ENCODE measurements at places on chromosomes 12 and 14. TPM values are rescaled to one million over a fixed set of nuclear protein-coding genes. Genes with fewer than 3 reads are reported as not detected.

Gene SPIC
- not detected for total RNA-seq

DNA sequence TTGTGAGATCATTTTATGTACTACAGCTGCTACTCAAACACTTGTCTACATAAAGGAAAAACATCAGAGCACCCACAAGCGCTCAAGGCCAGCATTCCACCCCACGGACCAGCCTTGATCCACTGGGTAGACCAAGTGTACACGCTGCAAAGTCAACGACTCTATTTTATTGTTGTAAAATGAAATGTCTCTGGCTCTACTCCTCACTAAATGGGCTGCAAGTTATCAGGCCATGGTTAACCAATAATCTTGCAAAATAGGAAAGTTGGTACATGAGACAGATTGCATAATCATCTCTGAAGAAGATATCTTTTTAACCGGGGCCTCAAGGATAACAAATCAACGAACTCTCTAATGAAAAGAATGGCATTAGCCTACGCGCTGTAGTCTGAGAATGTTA is 69.9 kb upstream of the FOXN3 start:
- peaks cover 15% of the 10 kb centered on the region for H3K4me1 ChIP-seq
- H3K36me3 ChIP-seq, result no peaks in the 10 kb centered on the region
- no peak overlapping the region for H3K27ac ChIP-seq
- no peak for DNase-seq
- H3K4me3 ChIP-seq, result no peak overlapping the region

- no peaks in the 10 kb centered on the region for H3K4me1 ChIP-seq
- H3K27ac ChIP-seq, result no peak overlapping the region
- no peaks in the 10 kb centered on the region for H3K27me3 ChIP-seq
- H3K36me3 ChIP-seq, result no peaks in the 10 kb centered on the region
Measured at GRCh38 chr12:18165422-18165871, 75.5 kb upstream of the RERGL start.

DNA sequence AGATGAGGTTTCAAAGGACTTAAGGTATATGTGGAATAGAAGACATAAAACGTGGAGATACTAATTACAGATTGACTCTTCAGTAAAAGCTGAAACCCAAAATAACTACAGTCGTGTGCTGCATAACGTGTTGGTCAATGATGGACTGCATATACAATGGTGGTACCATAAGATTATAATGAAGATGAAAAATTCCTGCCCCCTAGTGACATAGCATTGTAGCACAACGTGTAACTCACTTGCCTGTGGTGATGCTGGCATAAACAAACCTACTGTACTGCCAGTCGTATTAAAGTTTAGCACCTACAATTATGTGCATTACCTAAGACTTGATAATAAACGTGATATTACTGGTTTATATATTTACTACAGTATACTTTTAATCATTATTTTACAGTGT is 150.3 kb downstream of the LRRK2 start:
- DNase-seq, result no peak
- no peak overlapping the region for H3K4me3 ChIP-seq
- no peaks in the 10 kb centered on the region for H3K36me3 ChIP-seq
- H3K27me3 ChIP-seq, result no peaks in the 10 kb centered on the region
- no peaks in the 10 kb centered on the region for H3K4me1 ChIP-seq

DNA sequence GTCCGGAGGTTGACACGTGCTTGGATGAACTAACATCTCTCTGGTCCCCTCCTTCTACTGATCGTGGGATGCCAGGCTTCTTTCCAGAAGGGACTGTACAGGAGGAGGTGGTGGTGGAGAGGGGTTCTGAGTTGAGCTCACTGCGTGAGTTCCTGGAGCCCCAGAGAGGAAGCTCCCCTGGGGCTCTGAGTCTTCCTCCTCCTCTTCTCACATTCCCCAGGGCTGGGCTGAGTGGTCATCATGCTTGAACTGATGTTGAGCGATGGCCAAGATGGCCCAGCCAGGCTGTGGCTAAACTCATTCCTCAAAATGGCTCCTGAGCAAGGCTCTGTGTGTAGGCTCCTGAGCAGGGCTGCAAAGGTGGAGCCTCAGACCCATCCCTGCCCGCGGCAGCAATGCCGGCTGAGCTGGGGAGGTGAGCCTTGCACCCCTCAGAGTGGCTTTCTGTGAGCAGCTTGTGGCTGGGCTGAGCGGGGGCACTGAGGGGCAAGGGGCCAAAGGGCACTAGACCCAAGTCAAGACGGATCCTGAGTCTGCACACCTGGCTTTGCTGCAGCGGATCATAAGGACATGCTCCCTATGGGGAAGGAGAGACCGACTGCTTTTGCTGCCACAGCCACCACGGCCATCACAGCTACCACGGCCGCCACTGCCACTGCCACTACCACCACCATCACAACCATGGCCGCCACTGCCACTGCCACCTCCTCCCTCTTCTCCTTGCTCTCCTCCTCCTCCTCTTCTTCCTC is 35.4 kb downstream of the MEG3 start:
- no peaks in the 10 kb centered on the region for H3K36me3 ChIP-seq
- H3K4me3 ChIP-seq, result no peak overlapping the region
- no peaks in the 10 kb centered on the region for H3K4me1 ChIP-seq
- no peak overlapping the region for H3K27ac ChIP-seq

GRCh38 chr12:92111256-92111655 is 34.4 kb downstream of the BTG1 start:
- H3K4me3 ChIP-seq, result no peak overlapping the region
- H3K36me3 ChIP-seq, result no peaks in the 10 kb centered on the region
- DNase-seq, result no peak
- H3K27ac ChIP-seq, result no peak overlapping the region

Data from natural killer cell (primary cell).